ENCODE measurements at places on chromosomes 1 and 21.
A peak's percentile ranks its signal among the peaks of the same experiment; 100 is the strongest.

DNA sequence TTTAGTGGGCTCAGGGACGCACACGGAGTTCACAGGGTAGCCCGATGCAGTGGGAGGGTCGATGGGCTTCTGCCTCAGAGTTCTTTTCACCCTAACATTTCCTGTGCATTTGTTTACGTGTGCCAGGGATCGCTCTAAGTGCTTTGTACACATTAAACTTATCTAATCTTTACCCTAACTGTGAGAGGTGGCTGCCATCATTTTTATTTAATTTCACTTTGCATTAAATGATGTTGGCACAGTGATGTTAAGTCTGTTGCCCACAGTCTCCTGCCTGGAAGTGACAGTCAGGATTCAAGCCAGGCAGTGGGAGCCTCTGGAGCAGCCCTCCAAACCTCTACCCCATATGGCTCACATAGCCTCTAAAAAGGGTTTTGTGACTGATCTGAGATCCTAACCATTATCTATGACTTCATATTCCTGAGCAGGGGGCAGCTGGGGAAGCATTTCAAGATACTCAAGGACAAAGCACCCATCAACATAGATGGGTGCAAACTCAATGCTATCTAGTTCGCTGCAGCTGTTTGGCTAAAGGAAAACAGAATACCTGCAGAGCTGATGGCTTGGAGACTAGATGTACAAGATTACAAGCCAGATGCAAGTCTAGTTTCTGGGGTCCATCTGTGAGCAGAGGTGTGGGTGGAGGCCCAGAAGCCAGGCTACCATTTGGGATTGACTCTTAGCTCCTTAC is 303.8 kb downstream of the DISC1 start:
- no peak for DNase-seq

GRCh38 chr1:111754984-111755330 is 744 bp upstream of the DDX20 start:
- peak; percentile 44 for DNase-seq

GRCh38 chr1:62241371-62242131 is 46.9 kb downstream of the L1TD1 start:
- no peak for DNase-seq

DNA sequence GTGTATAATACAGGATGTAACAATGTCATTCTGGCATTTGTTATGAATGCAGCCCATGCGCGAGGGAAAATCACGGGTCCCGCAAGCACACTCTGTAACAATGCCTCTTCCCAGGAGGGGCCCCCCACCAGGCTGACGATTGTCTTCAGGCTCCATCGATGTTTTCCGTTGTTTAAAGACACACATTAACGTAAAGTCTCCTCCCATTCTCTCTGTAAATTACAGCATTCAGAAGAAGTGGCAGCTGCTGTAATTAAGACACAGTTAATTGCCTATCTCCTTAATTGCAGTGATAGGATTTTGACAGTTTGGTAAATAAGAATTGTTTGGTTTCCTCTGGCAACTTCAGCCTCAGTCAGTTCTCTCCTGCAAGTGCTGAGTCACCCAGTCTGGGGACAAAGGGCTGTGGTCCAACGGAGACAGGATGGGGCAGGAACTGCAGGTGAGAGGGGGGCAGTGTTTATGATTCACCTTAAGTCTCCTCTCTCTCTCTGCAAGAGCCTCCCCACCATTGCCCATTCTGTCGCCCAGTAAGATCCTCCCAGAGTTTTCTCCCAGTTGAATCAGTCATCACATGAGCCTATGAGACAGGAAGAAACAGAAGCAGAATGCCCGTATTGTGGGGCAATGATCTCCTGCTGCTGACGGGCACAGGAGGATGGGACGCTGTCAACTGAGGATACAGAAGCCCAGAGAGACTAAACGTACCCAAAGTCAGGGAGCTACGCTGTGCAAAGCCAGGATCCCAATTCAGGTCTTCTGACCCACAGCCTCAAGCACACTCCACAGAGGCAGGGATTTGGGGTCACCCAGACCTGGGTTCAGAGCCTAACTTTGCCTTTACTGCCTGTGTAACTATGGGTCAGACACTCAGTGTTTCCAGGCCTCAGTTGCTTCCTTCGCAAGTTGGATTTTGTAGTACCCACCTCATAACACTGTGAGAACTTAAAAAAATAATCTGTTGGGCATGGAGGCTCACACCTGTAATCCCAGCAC is 110.0 kb downstream of the ADSS2 start:
- no peak for DNase-seq

DNA sequence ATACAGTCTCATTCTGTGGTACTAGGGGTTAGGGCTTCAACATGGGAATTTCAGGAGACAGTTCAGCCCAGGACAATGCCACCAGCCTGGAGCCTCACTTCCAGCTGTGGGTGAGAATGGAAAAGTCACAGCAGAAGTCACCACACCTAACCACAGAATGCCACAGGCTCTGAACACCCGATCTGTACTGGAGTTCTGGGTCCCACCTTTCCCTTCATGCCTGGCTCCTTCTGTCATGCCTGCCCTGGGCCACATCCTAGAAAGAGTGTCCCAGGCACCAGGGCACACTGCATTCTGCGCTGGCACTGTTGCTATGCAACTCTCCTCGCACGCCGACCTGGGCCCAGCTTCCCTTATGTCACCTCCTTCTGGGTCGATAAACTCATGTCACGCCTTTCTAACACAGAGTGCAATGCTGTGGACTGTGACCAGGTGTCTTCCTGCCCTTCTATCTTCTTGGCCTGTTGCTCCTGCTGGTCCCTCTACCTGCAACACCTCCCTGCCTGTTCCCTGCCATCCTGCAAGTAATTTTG is 21.2 kb downstream of the RCSD1 start:
- DNase-seq: no peak

DNA sequence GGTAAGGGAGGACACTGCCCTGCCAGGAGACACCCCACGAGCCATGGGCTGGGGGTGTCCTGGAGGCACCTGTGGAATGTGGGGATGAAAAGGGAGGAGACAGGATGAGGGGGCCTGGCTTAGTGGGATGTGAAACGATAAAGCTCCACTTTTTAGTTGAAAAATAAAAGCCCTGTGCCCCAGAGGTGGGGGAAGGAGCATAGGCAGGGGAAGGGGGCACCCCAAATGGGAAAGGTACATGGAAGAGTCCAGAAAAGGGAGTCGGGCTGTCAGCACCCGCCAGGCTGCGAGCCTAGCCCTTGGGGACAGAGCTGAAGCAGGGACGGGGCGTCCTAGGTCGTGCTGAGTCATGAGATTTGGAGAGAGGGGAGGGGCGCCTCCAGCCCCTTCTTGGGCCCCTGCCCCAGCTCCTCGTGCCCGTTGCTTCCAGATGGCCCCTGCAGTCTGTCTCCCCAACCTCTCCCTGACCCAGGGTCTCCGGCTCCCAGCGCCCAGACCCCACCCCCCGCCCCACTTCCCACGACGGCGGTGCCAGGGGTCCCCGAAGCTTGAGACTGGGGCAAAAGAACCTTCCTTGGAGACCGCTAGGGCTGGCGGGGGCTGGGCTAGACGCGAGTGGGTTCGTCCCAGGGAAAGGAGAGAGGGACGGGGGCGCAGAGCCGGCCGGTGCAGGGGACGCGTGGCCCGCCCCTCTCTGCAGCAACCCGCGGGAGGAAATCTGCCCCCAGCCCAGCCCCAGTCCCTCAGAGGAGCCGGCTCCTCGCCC is 795 bp downstream of the SYT2 start:
- no peak for DNase-seq

DNA sequence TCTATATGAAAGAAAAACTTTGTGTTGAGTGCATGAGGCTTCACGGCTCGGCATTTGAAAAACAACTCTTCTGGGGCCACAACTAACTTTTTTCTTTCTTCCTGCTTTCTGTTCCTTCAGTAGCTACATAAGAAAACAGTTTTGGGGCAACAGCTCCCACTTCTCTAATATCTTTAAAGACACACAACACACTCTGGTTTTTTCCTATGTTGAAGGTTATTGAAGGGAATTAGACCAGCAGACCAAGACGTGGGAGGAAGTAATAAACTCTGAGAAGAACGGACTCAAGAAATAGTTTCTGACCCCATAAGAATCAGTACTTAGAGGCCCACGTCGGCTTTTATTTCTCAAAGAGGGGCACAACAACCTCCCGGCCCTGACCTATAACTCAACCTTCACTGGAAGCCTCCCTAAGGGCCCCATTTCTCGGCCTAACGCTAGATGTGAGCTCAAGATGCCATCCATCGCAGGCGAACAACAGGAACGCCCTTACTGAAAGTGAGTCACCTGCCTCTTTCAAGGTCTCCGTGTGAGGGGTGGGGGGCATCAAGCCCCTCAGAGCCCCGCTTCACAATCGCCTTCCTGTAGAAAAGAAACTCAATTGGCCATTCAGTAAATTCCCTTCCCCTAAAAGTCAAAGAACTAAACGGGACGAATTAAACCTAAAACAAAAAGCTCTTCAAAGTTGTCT is 844 bp downstream of the ZMYM6 start:
- DNase-seq: peak; percentile 43

GRCh38 chr1:86913399-86913895 is 479 bp downstream of the SELENOF start:
- DNase-seq: peak; percentile 25

Data from brain microvascular endothelial cell (primary cell).